ENCODE measurements at places on chromosomes 4 and X.
A peak's percentile ranks its signal among the peaks of the same experiment; 100 is the strongest.

DNA sequence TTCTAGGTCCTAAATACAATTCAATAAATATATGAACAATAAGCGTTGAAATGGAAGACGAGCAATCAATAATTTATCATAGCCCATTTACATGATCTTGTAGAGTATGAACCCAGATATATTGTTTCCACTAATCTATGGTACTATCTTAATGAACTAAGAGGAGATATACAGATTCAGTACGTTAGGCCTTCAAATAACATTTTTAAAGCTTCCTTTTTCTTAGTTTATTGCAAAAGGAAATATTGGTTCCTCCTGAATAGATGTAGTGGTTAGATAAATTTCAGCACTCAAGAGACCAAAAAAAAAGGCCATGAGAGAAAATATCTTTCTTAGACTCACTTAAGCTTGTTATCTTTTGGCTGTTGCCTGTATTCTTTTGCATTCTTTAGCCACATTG, 147.5 kb upstream of the PITX2 start:
- DNase-seq = no peak

DNA sequence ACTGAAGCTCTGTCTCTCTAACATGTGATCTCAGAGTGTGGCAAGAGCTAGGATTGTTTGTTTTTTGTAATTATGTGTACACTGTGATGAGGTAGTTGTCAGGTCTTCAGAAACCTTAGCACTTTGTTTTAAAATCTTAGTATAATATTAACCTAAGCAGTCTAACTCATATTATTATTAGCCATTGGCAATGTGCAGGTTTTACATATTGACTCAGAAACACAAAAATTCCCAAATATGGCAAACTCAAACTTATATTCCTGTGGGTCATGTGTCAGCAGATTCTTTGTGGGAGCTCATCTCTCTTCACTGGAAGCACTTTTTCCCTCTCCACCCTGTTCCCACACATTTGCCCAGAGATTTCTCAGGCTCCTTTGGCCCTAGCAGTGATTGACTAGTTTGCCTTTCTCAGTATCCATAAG, 8.2 kb upstream of the PWWP3B start:
- DNase-seq = no peak

DNA sequence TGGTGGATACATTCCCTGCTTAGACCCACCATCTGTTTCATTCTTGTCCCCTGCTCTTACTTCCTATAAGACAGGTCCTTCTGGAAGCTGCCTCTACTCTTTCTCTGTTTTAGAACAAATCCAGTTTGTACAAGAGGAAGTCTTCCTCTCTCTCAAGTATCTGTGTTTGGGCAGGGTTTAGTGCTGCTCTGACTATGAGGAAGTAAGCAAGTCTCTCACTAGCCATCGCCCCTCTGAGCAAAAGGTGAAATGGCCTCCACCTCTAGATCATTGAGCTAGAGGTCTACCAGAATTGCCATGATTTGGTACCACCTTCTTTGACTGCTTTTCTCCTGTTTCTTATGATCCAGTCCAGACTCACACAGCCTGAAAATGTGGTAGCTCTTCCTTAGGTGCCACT, 8.4 kb downstream of the BTK start:
- no peak for DNase-seq

DNA sequence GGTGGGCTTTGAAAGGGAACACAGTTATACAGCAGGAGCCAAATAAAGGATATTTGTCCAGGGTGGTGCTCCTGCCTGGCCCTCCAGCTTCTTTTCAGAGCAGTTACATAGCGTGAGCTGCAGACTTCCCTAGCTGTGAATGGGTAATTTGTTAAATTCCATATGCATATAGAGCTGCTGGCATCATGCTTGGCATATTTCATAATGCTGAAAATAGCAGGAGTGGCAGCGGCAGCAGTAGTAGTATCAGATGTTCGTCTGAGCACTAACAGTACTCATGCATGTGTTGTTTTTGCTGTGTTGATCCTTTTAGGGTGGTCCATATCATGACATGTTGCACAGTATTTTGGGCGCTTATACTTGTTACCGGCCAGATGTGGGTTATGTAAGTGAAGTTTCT, 33.6 kb upstream of the TADA2B start:
- DNase-seq = no peak

DNA sequence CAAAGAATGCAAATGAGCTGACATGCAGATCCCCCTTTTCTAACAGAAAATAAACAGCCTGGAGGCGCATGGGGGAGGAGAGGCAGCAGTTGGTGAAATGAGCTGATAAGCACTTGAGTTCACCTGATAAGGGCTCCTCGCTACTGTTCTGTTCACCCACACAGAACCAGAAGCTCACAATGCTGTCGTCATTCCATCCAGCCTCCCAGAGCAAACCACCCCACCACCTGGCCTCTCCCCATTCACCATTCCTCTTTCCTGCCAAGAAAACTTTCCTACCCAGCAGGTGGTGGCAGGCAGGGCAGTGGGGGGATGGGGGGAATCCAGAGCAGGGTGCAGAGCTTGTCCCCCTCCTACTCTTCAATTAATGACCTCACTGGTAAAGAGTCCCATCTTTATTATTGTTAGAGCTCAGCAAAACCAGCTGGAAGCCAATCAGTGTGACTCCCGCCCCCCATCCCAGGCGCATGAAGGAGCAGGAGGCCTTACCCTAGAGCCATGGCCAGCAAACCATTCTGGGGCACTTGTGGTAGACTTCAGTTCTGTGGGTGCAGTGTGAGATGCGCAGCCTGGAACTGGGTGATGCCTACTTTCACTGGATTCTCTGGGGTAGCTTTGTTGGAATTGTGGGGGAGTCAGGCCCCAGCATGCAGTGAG, 350.3 kb downstream of the ZIC3 start:
- no peak for DNase-seq

DNA sequence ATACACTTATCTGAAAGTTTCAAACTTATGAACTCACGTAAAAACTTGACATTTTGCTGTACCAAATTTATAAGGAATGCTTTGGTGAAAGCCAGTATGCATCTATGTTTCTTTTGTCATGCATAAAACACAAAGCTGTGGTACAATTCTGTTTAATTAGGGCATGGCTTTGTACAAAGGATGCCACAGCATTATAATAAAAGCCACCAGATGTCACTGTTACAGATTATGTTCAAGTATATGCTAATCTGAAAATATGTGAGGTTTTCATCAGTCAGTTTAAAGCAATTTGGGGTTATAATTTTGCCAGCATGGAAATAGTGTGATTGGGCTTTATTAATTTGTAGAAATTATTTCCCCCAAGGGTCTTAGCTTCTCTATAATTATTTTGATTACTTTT, 69.0 kb downstream of the ATOH1 start:
- DNase-seq = no peak

- DNase-seq = no peak
Measured at GRCh38 chrX:19761554-19762295, 125.7 kb downstream of the SH3KBP1 start.

DNA sequence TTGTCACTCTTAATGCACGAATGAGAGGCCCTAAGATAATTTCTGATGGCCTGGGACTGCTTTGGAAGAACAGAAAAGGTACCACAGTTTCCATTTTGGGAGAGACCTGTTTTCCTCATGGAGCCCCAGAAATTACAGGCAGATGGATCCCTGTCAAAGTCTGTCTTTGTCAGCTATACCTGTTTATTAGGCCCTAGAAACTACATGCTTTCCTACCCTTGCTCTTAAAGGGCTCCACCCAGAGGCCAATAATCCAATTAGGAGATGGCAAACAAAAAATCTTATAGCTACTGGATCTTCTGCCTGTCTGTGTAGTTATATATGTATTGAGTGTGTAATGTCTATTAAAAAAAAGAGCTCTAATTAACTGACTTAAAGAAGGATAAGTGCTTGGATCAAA, 141.3 kb downstream of the NR3C2 start:
- DNase-seq = no peak

- peak; percentile 81 for DNase-seq
Measured at GRCh38 chrX:150202641-150203247, 160.4 kb upstream of the MAMLD1 start.

DNA sequence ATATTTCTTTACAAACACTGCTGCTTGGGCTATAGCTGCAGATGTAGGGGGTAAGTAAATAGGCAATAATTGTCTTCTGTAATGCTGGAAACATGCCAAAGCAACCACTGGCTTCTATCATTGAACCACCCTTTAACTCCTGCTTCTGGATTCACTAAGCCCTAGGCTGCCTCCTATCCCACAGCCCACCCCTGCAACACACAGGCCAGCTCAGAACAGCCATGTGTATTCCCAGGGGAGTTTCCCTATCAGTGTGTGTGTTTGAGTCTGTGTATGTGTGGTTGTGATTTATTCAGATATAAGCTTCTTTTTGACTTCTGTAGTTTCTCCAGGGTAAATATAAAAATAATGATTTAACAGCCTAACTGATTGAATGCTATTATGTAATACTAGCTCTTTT, 291.3 kb downstream of the PCDH10 start:
- DNase-seq = no peak

GRCh38 chr4:19224820-19225219, 1026.9 kb upstream of the SLIT2 start:
- DNase-seq = peak; percentile 61

GRCh38 chrX:31298916-31299315, 227.1 kb upstream of the FTHL17 start:
- no peak for DNase-seq

DNA sequence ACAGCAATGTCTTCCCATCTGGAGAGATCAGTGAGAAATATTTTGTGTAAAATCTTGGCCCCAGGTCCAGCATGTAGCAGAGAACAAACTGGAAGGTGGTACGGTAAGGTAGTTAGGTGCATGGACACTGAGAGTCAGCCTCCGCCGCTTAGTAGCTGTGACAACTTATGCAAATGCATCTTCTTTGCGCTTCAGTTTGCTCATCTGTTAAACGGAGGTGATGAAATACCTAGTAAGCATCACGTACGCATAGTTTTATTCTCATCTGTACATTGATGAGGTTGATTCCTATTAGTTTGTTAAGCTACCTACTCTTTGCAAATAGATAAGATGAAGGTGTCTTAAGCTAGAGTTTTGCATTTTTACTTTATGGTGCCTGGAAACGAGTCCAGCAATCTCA, 80.0 kb upstream of the MSX1 start:
- no peak for DNase-seq

DNA sequence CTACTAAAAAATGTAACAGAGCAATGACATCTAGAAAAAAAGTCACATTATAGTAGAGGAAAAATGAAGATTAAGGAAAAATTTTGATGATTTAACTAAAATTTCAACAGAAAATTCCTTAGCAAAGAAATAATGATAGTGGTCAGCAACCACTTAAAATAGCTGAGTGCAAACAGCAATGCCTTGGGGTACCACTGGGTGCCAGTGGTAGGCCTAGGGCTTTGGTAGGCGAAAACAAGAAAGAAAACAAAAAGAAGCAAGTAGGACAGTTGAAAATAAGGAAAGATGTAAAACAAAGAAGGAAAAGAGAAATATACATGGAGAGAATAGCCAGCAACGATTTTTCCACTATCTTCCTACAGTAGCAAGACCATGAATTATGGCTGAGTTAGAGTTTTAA, 313.5 kb upstream of the IRS4 start:
- DNase-seq = no peak

DNA sequence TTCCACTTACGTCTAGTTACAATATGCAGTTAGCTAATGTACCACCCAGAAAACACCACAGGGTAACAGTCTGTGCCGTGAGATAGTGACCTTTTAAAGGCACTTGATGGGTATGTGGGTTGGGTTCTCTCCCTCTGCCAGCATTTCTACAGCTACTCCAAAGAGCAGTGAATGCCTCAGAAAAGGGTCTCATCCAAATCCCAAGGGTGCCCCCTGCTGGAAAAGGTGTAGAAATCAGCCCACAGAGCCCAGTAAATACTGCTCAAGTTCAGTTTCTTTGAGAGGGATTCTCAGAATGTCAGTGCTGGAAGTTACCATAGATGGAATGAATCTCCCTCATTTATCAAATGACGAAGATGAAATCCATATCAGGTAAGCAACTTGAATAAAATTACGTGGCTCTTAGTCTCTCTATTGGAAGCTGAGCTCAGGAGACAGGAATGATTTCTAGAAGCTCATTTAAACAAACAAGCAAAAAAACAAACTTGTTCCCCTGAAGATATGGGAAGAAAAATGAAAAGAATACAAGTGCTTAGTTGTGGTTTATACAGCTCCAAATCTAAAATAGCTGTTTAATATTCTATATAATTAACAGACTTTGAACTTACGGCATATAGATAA, 9.5 kb downstream of the RNF175 start:
- DNase-seq = peak; percentile 62

- DNase-seq = peak; percentile 58
Measured at GRCh38 chr4:68451246-68452211, 4.3 kb downstream of the TMPRSS11E start.

- DNase-seq = no peak
Measured at GRCh38 chr4:114132830-114133229, 153.4 kb upstream of the ARSJ start.

All from fibroblast of lung (primary cell).